Activated T-helper 1 cell treated with anti-CD3 and anti-CD28 coated beads, Interleukin-12 subunit alpha, Interleukin-12 subunit beta, Interleukin-2, Interleukin-4 antibody, amounts not matched to agents 30 ng/mL and 10 ng/mL and 1 ng/mL, durations not matched to agents 14 hours and 24 hours and 36 hours (primary cell): ENCODE measurements at places on chromosomes 2 and 18. TPM values are rescaled to one million over a fixed set of nuclear protein-coding genes. Genes with fewer than 3 reads are reported as not detected.

The PTRHD1 gene
- 16.5 and 17.3 TPM in 2 replicates for total RNA-seq

The SCN3A gene
- not detected in 2 replicates for total RNA-seq

The AOX1 gene
- total RNA-seq = 0.05 TPM in 1 of 2 replicates, not detected in the other

The NT5DC4 gene
- total RNA-seq = not detected in 2 replicates

The FHOD3 gene
- not detected in 2 replicates for total RNA-seq

- H3K27ac ChIP-seq = no peak overlapping the region
- no peak overlapping the region for H3K4me3 ChIP-seq
- peaks cover 3% of the 10 kb centered on the region for H3K36me3 ChIP-seq
- DNase-seq = no peak
- no peaks in the 10 kb centered on the region for H3K4me1 ChIP-seq
Observed at GRCh38 chr2:241047253-241048010, 49.0 kb downstream of the SNED1 start.

- DNase-seq = no peak
- H3K4me3 ChIP-seq = no peak overlapping the region
- H3K27ac ChIP-seq = no peak overlapping the region
- H3K4me1 ChIP-seq = no peaks in the 10 kb centered on the region
- H3K36me3 ChIP-seq = no peaks in the 10 kb centered on the region
Observed at GRCh38 chr2:119421741-119422140, 9.9 kb upstream of the TMEM37 start.

DNA sequence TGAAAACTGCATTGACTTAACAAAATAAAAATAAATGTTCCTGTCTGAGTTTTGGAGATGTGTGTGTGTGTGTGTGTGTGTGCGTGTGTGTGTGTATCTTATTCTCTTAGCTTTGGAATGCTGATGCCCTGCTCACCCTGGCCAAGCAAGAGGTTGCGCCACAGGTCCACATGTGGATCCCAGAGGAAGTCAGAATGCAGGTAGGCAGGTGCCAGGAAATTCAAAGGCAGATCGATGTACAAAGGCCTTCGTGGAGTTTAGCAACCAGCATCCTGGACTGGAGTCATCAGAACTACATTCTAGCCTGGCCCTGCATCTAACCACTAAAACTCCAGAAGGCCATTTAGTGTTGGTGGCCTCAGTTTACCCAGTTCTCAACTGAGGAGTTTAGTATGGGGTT is 12.4 kb downstream of the G6PC2 start:
- no peak overlapping the region for H3K4me3 ChIP-seq
- H3K27me3 ChIP-seq = peaks cover 33% of the 10 kb centered on the region
- no peak overlapping the region for H3K27ac ChIP-seq
- H3K4me1 ChIP-seq = peaks cover 15% of the 10 kb centered on the region
- peaks cover 3% of the 10 kb centered on the region for H3K36me3 ChIP-seq
- DNase-seq = no peak

DNA sequence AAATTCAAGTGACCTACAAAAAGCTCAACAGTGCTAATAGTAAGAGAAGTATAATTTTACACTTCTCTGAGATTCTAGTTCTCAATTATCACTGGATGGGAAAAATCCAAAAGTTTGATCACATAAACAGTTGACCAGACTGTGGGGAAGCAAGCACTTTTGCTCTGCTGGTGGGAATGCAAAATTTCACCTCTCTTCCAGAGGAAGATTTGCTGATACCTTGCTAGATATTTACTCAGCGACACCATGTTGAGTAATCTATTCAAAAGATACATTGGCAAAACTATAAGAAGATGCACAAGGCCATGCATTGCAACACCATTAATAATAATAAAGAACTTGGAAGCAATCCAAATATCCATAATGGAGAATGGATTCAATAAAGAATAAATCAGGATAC is 204.4 kb downstream of the MREG start:
- DNase-seq = no peak
- peaks cover 8% of the 10 kb centered on the region for H3K27me3 ChIP-seq
- no peaks in the 10 kb centered on the region for H3K36me3 ChIP-seq
- no peak overlapping the region for H3K27ac ChIP-seq

- no peaks in the 10 kb centered on the region for H3K36me3 ChIP-seq
- peak overlapping the region; percentile 62 for H3K4me3 ChIP-seq
- H3K4me1 ChIP-seq = no peaks in the 10 kb centered on the region
- H3K27me3 ChIP-seq = peaks cover 39% of the 10 kb centered on the region
Observed at GRCh38 chr2:227163485-227163997, 464 bp downstream of the COL4A4 start.

DNA sequence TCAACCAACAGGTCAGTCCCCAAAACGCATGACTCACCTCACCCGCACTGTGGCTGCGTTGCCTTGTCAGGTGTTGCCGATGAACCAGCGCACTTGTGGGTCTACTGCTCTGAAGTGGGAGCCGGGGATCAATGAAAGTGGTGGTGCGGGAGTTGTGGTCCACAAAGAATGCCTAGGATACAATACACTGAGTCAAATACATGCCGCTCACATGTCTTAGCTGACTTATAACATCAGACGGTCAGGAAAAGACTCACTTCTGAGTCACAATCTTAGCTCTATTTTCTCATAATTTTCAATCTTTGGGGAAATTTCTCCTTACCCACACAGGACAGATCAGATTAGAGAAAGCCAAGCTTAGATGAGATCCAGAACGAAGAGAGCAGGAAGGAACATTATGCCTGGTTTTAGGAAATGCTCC is 107.1 kb upstream of the STK17B start:
- no peak overlapping the region for H3K4me3 ChIP-seq
- no peaks in the 10 kb centered on the region for H3K36me3 ChIP-seq
- DNase-seq = no peak
- H3K27me3 ChIP-seq = no peaks in the 10 kb centered on the region
- peak overlapping the region; percentile 50 for H3K27ac ChIP-seq

- H3K27ac ChIP-seq = no peak overlapping the region
- no peak overlapping the region for H3K4me3 ChIP-seq
- H3K4me1 ChIP-seq = no peaks in the 10 kb centered on the region
- no peaks in the 10 kb centered on the region for H3K27me3 ChIP-seq
- no peak for DNase-seq
Observed at GRCh38 chr2:187917535-187917934, 363.3 kb upstream of the TFPI start.

DNA sequence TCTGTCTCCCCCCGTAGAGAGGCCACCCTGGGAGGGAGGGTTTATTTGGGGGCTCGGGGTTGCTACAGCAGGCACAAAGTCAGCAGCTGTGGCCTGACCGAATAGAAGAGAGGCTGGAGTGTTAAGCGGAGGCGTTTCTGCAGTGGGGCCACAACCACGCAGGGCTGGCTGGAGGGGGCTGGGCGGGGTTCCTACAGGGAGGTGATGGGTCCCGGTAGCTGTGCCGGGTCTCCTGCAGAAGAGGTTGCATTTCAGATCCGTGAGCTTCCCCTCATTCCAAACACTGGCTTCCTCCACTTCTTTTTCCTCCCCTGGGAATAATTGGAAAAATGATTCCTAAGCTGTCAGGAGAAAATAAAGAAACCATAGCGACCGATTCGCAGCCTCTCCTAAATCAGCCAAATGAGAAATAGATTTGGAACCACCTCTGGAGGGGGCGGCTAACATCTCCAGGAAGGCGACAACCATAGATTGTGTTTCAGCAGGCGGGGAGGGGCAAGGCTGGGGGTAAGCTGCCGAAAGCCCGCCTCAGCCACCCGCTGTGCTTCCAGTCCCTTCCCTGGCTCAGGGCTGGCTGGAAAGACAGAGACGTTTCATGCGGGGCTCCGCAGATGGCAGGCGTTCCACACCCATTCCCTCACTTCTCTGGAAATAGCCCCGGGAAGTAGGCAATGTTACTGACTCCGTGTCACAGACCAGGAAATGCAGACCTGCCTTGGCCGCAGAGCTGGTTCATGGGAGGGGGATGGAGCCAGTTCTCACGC is 85.6 kb upstream of the TAF1B start:
- H3K4me3 ChIP-seq = no peak overlapping the region
- DNase-seq = no peak
- no peaks in the 10 kb centered on the region for H3K36me3 ChIP-seq
- H3K27me3 ChIP-seq = peaks cover 41% of the 10 kb centered on the region

- DNase-seq = peak; percentile 28
- H3K4me3 ChIP-seq = peak overlapping the region; percentile 80
- no peaks in the 10 kb centered on the region for H3K36me3 ChIP-seq
- no peaks in the 10 kb centered on the region for H3K27me3 ChIP-seq
- peaks cover 53% of the 10 kb centered on the region for H3K4me1 ChIP-seq
Observed at GRCh38 chr2:70143314-70144150, 47.3 kb downstream of the C2orf42 start.

DNA sequence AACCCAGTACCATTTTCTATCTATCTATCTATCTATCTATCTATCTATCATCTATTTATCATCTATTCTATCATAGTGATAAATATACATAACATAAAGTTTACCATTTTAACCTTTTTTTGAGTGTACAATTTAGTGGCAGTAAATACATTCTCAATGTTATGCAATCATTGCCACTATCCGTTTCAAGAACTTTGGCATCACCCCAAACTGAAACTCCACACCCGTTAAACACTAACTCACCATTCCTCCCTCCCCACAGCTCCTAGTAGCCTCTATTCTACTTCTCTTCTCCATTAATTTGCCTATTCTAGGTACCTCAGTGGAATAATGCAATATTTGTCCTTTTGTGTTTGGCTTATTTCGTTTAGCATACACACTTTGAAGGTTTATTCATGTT is 82.5 kb upstream of the KCNE4 start:
- DNase-seq = no peak
- H3K4me3 ChIP-seq = no peak overlapping the region
- H3K36me3 ChIP-seq = no peaks in the 10 kb centered on the region
